ENCODE measurements at places on chromosomes 16 and 17.

- DNase-seq, result no peak
Observed at GRCh38 chr16:1784977-1785845, 2.5 kb downstream of the NUBP2 start.

- peak; percentile 20 for DNase-seq
Observed at GRCh38 chr17:45702666-45703266, 81.4 kb upstream of the CRHR1 start.

GRCh38 chr17:40018211-40019121, 3.2 kb downstream of the CSF3 start:
- DNase-seq, result no peak

- DNase-seq, result no peak
Observed at GRCh38 chr16:86061721-86062120, 162.8 kb downstream of the IRF8 start.

GRCh38 chr16:50666658-50667496, 14.2 kb downstream of the SNX20 start:
- no peak for DNase-seq

DNA sequence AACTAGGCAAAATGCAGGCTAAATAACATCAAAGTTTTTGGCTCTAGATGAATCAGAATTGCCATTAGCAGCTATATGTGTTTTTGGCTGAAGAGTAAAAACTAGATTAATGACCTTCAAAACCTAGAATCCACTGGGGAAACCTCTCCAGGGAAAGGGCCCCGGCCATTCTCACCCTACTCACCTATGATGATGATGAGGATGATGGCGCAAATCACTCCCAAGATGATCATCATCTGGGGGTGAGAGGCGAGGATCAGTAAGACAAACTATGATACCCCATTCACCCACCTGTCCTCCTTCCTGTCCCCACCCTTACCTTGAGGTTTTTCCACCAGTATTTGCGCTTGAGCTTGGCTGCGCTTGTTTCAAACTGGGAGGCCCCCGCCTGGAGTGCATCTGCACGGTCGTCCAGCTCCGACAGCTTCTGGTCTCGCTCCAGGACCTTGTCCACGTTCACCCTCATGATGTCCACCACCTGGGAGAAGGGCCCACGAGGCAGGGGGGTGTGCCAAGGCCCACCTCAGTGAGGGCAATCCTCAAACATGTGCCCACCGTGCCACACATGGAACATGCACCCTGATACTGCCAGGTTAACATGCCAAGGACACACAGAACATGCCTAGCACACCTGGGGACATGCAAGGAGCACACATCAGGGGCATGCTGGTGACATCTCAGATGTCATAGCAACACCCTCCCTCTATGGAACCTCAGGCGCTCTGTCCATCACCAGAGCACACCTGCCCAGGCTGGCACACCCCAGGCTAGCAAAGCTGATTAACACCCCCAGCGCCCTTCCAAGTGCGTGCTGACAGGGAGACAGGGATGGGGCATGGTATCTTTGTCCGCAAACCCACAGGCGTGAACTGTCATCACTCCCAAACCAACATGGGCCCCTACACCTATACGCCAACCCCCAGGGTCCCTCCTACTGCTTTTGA, 1.2 kb downstream of the VAMP2 start:
- no peak for DNase-seq

GRCh38 chr16:72905581-72905980, 142.3 kb downstream of the ZFHX3 start:
- DNase-seq, result peak; percentile 41

DNA sequence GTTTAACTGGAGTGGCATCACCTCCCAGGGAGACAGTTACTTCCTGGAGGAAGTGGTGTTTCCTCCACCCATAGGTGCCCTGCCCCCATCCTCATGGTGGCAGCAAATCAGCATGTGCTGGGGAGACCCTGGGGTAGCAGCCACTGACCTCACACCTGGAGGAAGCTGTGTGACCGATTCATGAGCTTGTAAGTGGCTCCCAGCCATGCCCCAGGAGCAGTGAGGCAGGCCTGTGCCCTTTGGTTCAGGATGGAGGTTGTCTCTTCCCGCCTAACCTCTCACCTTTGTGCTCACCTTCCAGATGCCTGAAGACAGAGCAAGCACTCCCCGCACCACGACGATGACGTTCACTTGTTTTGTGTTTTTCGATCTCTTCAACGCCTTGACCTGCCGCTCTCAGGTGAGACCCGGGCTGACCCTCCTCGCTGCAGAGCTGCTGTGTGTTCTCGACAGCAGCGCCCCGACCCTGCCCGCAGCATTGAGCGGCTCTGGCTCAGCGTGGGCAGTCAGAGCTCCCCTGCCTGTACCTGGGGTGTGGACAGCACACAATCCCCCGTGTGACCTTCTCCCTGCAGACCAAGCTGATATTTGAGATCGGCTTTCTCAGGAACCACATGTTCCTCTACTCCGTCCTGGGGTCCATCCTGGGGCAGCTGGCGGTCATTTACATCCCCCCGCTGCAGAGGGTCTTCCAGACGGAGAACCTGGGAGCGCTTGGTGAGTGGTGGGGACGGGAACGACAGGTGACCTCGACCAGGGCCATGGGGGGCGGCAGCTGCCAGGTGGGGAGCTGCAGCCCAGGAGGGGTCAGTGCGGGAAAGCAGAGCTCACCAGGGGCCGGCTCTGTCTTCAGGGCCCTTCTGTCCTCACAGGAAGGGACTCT, 42.8 kb downstream of the MEAK7 start:
- no peak for DNase-seq

DNA sequence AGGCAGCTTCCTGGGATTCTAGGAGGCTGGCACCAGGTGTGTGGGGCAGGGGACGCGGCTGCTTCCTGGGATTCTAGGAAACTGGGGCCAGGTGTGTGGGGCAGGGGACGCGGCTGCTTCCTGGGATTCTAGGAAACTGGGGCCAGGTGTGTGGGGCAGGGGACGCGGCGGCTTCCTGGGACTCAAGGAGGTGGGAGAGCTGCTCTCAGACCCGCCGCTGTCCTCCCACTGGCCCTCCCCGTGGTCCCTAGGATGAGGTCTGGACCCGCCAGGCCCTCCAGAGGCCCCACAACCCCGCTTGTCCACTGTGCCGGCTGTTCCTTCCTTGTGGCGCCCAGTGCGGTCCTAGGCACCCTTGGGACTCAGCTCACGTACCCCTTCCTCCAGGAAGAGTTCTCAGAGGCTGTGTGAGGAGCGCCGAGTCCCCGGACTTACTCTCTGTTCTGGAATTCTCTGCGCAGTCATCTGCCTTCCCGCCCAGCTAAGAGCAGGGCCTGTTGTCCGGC, 565 bp downstream of the DPEP1 start:
- DNase-seq, result no peak

DNA sequence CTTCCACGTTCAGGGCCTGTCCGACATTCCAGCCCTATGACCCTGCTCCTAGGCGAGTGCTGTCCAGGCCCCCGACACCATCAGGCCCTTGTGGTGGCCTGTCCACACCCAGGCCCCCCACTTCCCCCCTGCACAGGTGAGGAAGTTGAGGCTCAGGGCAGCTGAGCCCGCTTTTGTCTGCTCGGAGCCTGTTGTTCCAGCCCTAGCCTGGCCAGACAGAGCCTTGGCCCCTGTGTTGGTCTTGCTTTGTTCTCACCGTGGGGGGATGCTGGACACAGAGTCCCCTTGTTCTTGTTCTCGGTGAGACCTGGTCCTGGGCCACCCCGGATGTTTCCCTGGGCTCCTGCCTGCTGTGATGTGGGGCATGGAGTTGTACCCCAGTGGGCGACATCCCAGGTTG, 52.1 kb upstream of the ZNF750 start:
- no peak for DNase-seq

DNA sequence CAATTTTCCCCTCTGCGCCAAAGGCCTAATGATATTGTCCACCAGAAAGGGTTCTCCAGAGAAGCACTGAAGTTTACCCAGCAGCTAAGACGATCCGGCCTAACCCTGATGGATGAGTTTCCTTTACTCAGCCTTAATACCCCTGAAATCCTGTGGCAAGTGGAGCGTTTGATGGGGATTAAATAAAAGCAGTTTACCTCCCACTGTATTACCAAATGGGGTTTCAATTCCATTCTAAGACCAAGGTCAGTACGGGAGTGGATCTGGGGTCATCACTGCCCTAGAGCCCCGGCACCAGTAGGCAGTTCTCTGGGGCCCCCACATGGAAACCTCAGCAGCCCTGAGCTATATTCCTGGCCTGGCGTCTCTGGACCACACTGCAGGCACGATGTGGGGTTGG, 97.1 kb upstream of the NOL11 start:
- DNase-seq, result no peak

DNA sequence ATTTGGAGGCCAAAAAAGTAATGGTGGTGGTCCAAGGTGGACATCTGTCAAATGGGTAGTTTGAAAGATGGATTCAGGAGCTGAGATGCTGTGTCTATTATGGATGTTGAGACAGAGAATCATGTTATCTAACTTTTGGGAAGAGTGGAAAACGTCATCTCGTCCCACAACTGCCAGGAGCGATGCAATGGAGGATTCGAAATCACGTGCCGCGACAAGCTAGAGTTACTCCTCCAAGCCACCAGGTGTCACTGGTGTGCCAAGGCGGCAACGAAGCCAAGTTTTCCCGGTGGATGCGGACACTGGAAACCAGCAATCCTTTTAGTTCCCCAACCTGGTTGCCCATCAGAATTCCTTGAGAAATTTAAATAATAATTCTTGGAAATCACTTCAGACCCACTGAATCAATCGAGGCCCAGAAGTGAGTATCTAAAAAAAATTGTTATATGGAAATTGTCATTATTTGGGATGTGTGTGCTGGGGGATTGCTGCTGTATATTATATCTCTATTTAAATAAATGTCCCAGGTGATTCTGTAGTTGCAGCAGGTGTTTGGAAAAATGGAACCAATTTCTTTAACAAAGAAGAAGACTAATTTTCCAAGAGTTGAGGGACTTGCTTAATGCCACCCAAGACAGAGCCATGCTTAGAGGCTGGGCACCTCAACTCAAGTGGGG, 206.1 kb downstream of the HAPSTR1 start:
- peak; percentile 45 for DNase-seq

DNA sequence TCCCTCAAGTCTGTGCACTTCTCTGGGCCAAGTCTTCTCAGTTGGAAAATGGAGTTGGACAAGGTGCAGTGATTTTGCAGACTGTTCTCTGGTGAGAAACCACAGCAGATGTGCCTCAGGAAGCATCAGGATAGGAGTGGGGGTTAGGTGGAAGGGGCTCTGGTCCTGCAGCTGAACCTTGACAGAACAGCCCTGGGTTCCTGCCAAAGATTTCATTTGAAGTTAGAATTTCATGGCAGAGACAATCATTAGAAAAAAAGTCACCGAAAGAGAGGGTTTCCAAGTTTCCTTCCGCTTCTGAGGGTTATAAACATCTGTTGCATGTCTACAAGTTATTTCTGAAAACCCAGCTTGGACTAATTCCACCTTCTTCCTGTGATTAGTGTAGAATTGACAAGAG, 80.4 kb upstream of the IRX3 start:
- no peak for DNase-seq

DNA sequence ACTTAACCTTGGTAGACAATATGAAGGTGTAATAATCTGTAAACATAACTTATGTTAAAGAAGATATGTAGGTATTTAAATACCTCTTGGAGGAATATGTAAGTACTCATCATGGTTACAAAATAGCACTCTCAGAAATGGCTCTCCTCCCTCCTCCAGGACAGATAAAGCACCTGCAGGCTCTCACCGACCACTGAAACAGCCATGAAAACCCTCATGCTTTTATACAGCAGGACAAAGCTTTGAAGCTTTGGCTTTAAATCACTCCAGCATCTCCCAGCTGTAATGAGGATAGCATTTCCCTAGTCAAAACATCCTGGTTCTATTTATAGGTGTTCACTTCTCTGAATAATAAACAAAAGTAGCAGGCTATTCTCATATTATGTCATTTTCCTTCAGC, 69.1 kb upstream of the PMFBP1 start:
- no peak for DNase-seq

GRCh38 chr17:58334661-58335060, 6.1 kb upstream of the TSPOAP1 start:
- no peak for DNase-seq

DNA sequence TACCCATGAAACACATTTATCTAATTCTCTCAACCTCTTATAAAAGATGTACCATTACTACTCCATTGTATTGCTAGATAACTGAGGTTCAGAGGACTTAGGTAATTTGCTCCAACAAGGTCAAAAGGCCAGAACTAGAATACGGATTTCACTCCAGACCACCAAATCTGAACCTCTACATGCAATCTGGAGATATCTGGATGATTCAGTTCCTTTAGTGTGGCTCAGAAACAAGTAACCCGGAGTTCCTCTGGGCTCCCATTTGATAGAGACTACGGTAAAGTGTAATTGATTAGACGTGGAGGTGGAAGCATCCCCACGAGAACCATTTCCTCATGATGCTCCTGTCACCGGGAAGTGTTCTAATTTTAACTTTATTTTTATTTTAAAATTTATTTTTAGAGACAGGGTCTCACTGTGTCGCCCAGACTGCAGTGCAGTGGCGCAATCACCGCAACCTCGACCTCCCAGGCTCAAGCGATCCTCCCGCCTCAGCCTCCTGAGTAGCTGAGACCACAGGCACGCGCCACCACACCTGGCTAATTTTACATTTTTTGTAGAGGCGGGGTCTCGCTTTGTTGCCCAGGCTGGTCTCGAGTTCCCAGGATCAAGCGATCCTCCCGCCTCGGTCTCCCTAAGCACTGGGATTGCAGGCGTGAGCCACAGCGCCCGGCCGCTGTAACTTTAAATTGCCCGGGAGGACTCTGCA, 608 bp upstream of the COX10 start:
- no peak for DNase-seq

GRCh38 chr17:68273722-68274121, 17.2 kb downstream of the SLC16A6 start:
- no peak for DNase-seq

DNA sequence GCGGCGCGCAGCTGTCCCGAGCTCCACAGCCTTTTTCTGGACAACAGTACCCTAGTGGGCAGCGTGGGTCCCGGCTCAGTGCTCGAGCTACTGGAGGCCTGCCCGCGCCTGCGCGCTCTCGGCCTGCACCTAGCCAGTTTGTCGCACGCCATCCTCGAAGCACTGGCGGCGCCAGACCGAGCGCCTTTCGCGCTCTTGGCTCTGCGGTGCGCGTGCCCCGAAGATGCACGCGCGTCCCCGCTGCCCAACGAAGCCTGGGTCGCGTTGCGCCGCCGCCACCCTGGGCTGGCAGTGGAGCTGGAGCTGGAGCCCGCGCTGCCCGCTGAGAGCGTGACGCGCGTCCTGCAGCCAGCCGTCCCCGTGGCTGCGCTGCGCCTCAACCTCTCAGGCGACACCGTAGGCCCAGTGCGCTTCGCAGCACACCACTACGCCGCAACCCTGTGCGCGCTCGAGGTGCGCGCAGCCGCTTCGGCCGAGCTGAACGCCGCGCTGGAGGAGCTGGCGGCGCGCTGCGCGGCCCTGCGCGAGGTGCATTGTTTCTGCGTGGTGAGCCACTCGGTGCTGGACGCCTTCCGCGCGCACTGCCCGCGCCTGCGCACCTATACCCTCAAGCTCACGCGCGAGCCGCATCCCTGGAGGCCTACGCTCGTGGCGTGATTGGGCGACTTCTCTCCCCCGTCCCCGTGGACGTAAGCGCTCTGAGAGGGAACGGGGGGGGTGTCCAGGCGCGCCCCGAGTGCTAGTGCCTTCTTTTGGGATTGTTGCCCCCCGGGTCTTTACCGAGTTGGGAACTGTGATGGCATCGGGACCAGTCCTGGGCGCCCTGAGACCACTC, 1.2 kb upstream of the HSF4 start:
- DNase-seq, result no peak
